Stimulated activated CD4-positive, alpha-beta T cell treated with anti-CD3 and anti-CD28 coated beads, Interleukin-12 subunit alpha, Interleukin-12 subunit beta, amount 100 ng/mL, for 24 hours (primary cell): ENCODE measurements at places on chromosomes 7 and 10.

GRCh38 chr7:76300166-76300731, 2.2 kb upstream of the HSPB1 start:
- DNase-seq: no peak

DNA sequence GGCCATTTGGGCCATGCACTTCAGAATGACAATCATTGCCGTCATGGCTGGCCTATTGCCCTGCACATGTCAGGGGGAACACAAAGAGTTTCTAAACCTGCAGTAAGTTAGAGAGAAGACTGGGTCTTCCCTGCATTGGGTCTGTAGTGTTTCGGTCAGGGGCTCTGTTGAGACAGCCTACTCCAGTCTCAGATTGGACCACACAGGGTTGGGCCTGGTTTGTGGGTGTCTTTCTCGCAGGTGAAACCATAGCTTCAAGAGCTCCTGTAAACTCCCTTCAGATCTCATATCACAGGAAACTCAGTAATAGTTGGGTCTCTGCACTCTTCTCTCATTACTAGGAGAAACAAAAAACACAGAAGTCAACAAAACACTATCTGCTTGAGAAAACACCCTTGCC, 7.3 kb upstream of the TARP start:
- DNase-seq: no peak

DNA sequence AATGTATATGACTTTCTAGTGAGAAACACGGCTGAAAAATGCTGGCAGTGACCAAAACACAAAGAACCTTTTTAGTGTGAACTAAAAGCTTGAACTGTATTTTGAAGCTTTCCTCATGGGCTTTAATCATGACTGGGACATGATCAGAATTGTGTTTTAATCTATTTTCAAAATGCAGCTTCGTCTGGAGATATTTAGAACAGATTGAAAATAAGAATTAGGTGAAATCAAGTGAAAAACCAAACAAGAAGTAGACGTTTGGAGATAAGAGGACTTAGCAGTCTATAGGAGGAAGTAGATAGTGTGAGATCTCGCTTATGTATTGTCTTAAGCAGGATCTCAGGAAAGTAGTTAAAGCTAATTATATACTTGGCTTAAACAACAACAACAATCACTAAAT, 865.4 kb upstream of the MBL2 start:
- no peak for DNase-seq

GRCh38 chr7:100372256-100372655, 1.0 kb upstream of the PILRA start:
- no peak for DNase-seq
